Skin of body (tissue), 3 donors: ENCODE measurements at places on chromosomes 16 and 17.

DNA sequence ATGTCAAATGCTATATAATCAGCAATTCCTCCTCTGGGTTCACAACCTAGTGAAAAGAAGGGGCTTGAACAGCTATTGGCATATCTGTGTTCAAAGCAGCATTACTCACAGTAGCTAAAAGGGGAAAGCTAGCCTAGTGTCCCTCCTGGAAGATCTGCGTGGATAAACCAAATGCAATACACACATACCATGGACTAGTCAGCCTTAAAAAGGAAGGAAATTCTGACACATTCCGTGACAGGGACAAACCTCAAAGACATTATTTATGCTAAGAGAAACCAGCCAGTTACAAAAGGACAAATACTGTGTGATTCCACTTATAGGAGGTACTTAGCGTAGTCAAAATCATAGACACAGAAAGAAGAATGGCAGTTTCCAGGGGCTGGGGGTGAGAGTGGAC, 90.1 kb downstream of the XYLT1 start:
- DNase-seq: no peak

DNA sequence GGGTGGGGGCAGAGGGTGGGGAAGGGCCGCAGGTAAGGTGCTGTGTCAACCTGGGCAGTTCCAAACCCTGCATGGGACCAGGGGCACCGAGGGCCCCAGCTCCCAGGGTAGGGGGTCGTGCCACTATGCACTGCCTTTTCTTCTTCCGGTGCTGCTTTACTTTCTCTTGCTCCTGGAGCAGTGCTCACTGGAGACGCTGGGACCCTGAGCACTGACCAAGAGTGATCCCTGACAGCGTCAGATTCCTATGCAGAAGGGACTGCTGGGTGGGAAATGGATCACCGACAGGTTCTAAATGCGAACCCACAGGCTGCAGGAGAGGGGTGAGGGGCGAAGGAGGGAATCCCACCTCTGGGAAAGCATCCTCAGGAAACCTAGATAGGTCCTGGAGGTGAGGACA, 470.1 kb downstream of the SOX9 start:
- no peak for DNase-seq

DNA sequence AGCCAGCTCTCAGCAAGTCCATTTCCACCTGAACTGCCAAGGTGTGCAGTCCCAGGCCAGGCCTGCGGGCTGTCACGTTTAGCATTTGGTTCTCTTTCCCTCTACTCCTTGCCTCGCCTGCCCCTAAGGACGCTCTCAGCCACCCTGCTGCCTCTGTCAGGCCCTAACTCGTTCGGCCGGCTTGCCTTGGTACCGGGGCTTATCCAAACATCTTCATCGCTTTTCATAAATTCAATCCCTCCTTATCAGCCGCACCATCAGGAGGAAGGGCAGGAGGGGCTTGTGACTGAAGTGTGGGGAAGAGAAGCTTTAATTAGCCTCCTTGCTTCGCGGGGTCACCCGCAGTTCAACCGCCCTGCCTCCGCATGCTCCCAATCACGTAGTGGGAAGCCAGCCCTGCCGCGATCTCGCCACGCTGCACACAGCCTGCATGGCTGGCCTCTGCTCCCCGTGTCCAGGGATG, 231.1 kb downstream of the SOX9 start:
- DNase-seq: no peak

GRCh38 chr16:11257131-11257938, 1.3 kb upstream of the SOCS1 start:
- peak; percentile 57 for DNase-seq

DNA sequence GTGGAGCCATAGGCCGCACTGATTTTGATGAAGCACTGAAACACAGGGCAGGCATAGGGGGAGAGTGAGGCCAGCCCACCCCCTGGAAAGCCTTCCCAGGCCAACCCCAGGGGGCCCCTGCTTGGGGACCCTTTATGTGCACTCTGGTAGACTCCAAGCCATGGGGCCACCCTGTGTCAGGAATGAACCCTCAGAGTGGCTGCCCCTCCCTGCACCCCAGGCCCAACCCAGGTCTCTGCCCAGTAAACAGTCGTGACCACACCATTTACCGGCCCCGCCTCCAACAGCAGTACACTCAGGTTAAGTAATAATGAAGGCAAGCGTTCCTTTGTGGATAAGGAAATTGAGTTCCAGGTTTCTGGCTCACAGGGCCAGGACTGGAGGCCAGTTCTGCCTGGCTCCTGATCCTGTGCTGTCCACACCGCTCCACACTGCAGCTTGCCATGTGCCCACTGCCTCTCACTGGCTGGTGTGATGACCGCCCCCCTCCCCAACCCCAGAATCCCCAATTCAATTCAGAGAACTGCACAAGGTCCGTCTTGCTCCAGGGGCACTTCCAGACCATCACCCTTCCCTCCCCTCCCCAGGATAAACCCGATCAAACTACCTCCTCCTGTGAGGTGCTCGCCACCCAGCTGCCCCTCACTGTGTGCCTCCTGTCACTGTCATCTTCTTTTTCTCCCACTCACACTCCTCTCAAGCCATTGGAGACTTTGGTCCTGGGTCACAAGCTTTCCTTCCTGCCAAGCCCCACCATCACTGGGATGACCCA, 13.6 kb downstream of the PIMREG start:
- DNase-seq: no peak

DNA sequence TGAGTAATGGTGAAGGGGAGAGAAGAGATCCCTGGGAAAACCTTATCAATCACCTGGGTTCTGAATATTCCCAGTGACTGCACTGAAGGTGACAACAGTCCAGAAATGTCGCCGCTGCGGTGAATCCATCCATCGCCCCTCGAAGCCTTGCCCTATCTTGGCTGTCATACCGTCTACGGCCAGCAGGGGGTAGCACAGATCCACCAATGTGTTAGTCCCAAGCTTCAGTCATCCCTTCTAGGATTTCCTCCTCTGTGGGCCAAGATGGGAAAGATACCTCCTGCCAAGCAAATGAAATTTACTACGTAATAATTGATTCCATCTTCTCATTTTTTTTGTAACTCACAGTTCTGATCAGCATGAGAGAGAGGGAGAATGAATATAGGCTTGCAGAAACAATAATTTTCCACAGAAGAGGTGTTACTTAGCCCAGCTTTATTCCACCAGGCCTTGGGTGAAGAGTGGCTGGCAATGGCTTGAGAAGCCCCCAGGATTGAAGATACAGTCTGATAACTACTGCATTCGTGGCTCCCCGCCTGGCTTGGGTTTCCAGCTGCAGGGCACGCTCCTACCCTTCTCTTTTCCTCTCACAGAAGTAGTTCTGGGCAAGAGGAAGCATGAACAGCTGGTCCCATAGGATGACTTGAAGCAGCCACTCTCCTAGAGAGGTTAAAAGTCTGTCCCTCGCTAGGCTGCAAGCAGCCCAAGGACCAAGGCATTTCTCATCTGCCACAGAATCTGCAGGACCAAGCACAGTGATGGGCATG, 2.6 kb upstream of the FMNL1 start:
- peak; percentile 96 for DNase-seq
